NCI-H1092 treated with DMSO at 0.1 percent for 48 hours (cell line): ENCODE measurements at places on chromosomes 3 and 15.

GRCh38 chr3:133965013-133965570, 64.6 kb downstream of the SLCO2A1 start:
- DNase-seq: peak; percentile 51

DNA sequence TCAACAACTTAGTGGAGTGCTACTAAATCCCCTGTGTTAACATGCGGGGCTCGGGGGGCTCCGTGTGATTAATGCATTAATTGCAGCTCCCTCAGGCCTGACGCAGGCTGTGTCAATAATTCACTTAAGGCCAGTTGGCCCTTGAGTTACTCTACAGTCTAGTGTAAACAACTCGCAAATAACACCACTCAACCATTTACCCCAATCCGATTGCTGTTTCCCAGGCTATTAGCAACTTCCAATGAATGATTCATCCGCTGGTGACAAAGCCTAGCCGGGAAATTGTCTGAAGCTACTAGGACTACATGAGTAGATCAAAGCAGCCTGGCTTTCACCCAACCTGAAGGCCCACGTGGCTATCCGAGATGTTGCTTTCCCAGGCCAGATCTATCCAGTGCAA, 121.3 kb upstream of the SOX14 start:
- DNase-seq: no peak

DNA sequence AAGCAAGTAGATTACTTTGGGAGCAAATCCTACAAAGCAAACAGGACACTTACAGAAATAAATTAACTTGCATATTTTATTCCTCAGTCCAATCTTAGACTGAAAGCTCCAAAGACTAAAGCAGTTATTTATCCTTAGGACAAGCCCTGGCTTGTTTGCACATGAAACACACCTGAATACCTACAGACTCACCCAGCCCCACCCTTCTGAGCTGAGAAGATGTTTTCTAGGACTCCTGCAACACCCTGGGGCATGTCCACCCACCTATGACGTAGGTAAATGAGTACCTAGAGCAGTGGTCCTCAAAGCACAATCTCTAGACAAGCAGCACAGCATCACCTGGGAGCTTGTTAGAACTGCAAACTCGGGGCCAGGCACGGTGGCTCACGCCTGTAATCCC, 80.8 kb downstream of the ANXA2 start:
- DNase-seq: no peak

DNA sequence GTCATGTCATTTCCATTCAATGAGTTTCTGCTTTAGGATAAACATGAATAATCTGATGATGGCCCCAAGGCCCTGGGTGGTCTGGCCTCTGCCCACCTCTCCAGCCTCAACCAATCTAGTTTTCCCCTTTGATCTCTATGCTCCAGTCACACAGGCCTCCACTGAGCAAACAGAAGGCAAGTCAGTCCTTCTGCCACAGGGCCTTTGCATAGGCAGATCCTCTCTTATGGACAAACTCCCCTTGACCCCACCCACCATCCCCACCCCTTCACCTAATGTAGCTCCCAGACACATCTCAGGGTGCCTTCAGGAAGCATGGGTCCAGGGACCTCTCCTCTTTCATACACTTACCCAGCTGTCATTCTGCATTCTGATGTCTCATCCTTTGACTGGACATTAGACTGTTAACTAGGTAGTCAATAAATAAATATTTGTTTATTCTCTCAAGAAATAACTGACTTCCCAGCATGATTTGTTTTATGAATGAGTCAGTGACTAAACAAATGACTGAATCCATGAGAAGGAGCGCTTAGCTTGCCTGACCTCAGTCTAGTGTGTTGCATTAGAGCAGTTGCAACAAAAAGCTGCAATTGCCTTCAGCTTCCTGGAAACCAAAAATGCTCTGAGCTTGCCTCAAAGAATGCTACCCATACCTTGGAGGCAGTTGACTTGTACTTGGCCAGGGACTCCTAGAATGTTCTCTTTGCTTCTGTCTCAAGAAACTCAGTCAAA, 386.6 kb upstream of the WNT5A start:
- DNase-seq: no peak

DNA sequence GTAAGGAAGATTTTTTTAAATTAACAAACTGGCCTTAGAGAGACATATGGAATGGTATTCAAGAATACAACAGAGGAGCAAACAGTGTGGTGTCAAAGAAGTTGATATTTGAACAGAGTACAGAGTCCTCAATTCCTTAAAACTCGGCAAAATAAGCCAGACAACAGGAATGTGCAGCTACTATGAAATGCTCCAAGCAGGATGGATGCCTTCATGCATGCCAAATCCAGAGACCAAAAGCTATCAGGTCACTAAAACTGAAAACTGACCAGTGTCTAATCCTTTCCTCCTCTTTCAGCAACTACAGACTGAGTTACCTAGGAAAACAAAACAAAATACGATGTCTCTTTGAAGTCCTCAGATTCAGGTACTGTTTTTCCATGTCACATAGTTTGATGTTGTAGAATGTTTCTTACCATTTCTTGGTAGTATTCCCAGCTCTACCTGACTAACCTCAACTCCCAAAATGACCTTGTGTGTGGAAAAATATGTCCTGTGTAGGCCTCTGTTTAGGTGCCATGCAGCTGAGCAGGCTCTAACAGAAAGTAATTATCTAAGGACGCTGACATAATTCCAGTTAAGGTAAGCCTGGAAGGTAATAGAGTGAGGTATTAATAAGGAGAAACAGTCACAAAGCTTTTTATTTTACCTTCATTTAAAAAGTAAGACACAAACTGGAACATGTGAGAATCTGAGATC, 46.9 kb downstream of the TBL1XR1 start:
- no peak for DNase-seq
